K562 (cell line): ENCODE measurements at places on chromosomes 2 and 18.
A peak's percentile ranks its signal among the peaks of the same experiment; 100 is the strongest.

- no peak for DNase-seq
These were observed 25.1 kb downstream of the EFEMP1 start for GRCh38 chr2:55898386-55899040.

DNA sequence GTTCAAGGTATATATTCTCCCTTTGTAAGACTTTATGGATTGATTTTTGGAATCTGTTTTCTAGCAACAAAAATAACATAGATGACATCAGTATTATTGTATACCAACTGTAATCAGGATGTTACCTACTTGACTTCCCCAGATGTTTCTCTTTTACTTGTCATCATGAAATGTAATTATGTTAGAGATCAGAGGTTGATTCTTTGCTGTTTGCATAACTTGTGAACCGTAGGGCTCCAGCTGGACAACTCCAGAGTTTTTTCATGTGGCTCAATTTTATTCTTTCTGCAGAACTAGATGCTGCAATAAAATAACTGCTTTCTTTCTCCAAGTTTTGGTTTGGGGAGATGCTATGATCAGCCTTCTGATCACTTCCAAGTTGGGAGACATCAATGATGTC, 58.1 kb downstream of the SPOPL start:
- DNase-seq = no peak

- no peak for DNase-seq
These were observed 32.0 kb downstream of the SLC14A1 start for GRCh38 chr18:45755934-45756333.

- DNase-seq = no peak
These were observed 927.3 kb upstream of the ACVR2A start for GRCh38 chr2:146917431-146918042.

- DNase-seq = no peak
These were observed 21.0 kb upstream of the GLS start for GRCh38 chr2:190859347-190860297.

GRCh38 chr2:104465981-104466380, 387.9 kb upstream of the POU3F3 start:
- no peak for DNase-seq

- no peak for DNase-seq
These were observed 28.4 kb downstream of the M1AP start for GRCh38 chr2:74619651-74620297.

- no peak for DNase-seq
These were observed 63.8 kb upstream of the RTN4 start for GRCh38 chr2:55114082-55114481.

DNA sequence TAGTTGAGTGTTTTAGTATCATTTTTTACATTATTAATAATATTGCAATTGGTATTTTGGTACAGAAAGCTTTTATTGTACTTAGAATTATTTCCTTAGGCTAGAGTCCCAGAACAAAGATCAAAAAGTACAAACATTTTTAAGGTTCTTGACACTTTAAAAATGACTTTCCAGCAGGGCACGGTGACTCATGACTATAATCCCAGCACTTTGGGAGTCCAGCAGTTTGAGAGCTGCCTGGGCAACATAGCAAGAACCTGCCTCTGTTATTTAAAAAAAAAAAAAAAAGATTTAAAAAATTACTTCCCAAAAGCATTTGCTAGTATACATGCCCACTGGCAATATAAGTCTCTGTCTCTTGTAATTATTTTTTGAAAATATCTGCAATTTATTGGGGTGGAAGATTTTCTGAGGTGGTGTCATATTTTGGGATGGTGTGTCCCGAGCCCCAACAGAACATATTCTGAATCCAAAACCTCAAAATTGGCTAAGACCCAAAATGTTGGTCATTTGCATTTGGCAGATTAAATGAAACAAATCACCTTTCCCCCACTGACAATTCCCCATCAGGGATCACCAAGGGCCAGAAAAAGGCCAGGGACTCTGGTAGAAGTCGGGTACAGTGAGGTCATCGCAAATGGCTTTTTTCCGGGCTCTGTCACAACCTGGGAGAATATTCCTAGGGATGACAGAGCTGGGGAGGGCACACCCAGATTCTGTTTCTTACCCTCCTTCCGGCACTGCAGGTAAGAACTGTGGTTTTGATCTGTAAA, 42.1 kb downstream of the NIFK start:
- no peak for DNase-seq

GRCh38 chr18:57819119-57819518, 16.0 kb upstream of the ATP8B1 start:
- no peak for DNase-seq

DNA sequence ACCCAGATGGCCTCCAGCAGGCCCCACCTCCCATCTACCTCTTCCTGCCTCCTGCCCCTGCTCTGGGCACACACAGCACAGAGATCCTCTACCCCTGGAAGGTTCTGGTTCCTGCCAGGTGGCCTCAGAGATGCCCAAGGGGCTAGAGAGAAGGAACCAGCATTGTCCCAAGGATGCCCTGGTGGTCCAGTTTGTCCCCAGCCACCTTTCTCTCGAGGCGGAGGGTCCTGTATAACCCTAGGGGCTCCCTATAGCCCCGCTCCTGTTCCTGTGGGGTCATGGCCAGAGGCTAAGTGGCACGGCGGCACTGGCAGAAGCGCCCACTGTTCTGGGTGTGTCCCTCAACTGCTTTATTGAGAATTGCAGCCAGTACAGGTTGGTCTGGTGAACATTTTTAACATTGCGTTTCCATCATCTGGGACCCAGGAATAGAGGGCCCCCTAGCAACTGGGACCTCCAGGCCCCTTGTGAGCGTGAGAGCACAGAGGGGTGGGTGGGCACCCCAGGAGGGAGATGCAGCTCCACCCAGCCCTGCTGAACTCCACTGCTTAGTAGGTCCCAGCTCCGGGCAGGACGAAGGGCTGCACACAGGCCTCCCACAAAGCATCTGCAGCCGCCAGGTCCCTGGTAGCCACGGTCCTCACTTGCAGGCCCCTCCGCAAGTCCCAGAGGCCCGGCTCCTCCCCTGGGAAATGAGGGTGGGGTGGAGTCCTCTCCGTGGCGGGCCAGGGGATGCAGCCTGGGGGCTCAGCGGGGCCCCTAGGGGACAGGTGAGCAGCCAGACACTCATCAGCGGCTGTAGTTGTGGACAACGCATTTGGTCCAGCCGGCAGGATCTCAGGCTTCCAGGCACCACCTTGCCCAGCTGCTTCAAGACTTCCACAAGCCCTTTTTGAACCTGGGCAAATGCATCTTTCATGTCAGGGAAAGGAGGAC, 33.1 kb downstream of the GPC1 start:
- DNase-seq = no peak

DNA sequence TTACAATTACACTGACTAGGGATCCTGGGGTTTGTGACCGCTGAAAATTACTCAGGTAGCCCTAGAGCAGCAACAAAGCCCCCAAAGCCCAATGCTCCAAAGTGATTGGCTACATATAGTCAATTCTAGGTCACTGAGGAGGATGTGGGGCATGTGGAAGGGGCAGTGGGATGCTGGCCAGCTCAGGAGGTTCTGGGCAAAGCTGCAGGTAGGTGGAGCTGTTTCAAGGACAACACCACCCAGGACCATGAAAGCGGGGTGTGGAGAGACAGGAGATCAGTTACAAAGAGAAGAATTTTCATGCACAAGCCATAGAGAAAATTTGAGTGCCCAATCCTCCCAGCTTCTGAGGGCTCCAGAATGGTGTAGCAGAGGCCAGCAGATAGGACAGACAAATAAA, 75.0 kb upstream of the CCDC85A start:
- DNase-seq = no peak

DNA sequence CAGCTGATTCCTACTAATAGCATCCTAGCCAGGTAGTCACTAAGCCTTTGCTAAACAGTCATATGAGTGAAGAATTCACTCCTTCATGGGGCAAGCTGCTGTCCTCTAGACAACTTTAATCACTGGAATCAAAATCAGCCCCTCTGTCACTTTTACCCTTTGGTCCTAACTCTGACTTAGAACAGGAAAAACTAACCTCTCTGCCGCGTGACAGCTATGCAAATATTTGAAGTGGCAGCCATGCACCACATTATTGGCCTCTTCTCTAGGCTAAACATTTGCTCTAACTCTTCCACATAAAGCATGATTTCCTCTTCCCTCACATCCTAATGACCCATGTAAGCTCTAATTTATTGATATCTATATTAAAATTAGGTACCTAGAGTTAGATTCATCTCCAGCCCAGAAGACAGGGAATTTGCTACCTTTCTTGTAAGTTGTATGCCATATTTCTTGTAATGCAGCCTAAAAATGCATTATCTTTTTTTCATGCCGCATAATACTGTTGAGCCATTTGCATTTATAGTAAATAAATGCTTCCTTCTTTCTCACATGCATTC, 12.8 kb upstream of the ONECUT2 start:
- no peak for DNase-seq

- peak; percentile 94 for DNase-seq
These were observed 32.8 kb upstream of the IL1B start for GRCh38 chr2:112869258-112869842.

DNA sequence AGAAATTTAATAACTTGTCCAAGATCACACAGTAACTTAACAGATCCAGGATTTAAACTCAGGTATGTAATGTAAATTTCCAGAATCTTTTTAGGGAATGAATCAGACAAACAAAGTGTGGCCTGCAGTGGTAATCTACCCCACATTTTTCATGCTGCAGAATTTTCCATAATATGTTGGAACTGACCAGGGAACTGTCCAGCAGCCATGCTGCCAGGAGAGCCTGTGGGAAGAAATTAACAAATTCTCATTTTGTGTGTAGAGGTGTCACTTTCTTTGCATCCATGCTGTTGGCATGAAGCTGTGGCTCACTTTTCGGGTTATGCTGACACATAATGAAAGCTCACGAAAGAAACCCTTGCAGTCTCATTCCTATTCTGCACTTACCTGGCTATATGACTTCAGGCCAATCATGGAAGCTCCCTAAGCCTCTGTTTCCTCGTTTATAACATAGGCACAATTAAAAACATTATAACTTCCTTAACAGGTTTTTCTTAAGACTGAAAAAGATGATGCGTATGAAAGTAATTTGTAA, 54.7 kb downstream of the CDKL4 start:
- DNase-seq = no peak

DNA sequence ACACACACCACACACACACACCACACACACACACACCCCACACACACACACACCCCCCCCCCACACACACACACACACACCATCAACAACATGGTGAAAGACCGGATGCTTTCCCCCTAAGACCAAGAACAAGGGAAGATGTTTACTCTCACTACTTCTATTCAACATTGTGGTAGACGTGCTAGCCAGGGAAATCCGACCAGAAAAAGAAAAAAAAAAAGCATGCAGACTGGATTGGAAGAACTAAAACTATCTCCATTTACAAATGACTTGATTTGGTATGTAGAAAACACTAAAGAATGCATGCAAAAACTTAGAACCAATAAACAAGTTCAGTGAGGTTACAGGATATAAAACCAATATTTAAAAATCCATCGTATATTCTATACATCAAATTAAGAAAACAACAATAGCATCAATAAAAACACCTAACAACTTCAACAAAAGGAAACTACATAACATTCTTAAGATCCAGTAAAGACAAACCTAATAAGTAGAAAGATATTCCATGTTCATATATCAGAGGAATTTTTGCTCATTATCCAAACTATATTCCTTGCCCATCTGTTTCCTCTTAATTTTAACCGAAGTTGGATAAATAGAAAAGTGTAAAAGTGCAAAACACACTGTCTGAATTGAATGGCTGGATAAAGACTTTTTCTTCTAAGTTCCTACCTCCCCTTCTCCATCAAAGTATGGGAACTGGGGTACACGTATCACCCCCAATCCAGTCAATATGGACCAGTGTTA, 51.5 kb upstream of the RNU4ATAC start:
- DNase-seq = no peak

- no peak for DNase-seq
These were observed 47.5 kb downstream of the EML4 start for GRCh38 chr2:42216694-42217093.

DNA sequence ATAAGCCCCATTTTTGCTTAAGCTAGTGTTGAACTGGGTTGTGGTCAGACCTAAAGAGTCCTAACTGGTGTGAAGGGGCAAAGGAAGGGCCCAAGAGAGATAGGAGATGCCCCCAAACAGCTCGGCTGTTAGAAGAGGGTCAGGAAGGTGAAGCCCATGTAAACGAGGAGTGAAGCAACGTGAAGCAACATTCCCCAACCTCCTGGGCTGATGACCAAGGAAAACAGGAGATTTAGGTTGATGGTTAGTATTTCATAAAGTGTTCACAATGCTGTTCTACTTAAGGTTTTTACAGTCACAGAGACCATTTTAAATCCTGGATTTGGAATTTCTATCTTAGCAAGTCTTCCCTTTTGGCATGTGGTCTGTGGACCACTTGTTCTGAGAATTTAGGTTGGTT, 144.0 kb upstream of the SERPINE2 start:
- no peak for DNase-seq

GRCh38 chr18:76265497-76266235, 229.4 kb downstream of the ZNF516 start:
- DNase-seq = no peak

- DNase-seq = no peak
These were observed 8.6 kb downstream of the VRK2 start for GRCh38 chr2:58055033-58055786.

- no peak for DNase-seq
These were observed 75.9 kb downstream of the SH3BP4 start for GRCh38 chr2:235027558-235028214.

- no peak for DNase-seq
These were observed 173.0 kb downstream of the SP3 start for GRCh38 chr2:173792166-173792565.

- no peak for DNase-seq
These were observed 180.2 kb downstream of the TNS1 start for GRCh38 chr2:217822296-217823252.

- DNase-seq = no peak
These were observed 32.5 kb downstream of the NMS start for GRCh38 chr2:100502782-100503181.

GRCh38 chr2:235497096-235497495, 3.3 kb downstream of the AGAP1 start:
- no peak for DNase-seq

GRCh38 chr18:3995476-3996102, 459.5 kb downstream of the DLGAP1 start:
- peak; percentile 43 for DNase-seq

- no peak for DNase-seq
These were observed 4.1 kb upstream of the GAREM2 start for GRCh38 chr2:26168785-26169184.

DNA sequence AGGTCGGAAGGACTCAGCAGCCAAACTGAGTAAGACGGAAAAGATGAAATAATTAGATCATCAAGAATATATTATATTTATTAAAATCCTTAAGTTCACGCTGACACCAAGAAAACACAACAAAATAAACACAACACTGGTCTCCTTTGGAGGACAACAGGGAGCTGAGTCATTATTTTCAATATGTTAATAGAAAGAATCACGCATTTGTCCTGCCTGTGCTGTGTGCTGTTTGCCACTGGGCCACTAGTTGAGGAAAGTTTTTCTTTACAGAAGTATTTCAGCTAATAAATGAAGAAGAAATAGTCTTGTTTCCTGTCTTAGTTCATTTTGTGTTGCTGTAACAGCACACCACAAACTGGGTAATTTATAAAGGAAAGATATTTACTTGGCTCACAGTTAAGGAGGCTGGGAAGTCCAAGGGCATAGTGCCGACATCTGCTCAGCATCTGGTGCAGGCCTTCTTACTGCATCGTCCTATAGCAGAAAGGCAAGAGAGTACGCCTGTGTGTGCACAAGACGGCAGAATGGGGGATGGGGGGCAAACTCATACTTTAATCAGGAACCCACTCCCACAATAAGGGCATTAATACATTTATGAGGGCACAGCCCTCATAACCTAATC, 88.0 kb downstream of the TCF7L1 start:
- DNase-seq = no peak

GRCh38 chr18:50563376-50563775, 3.5 kb downstream of the MAPK4 start:
- no peak for DNase-seq

- DNase-seq = no peak
These were observed 5.8 kb upstream of the DTYMK start for GRCh38 chr2:241692448-241692847.
